Muscle of leg (tissue), 16 donors: ENCODE measurements at places on chromosomes 6 and 20. TPM values are rescaled to one million over a fixed set of nuclear protein-coding genes. Genes with fewer than 3 reads are reported as not detected.

The IL17A gene
- total RNA-seq, result not detected

The HRH3 gene
- total RNA-seq, result 0.35 TPM

DNA sequence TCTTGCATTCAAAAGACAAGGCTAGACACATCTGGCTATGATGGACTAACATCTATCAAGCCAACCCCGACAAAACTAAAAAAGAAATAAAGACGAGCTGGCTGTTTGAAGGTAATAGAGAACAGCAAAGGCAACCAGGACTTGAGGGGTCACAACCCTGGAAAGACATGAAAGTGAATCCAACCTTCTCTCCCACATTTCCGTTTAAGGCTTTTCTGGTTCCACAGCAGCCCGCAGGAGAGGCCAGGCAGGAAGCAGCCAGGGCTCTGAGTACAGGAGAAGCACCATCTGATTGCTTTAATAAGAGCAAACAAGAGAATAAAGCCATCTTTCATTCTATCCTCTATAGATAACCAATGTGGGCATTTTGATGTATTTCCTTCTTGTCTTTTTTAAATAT, 14.3 kb downstream of the CNKSR3 start:
- DNase-seq, result no peak

- DNase-seq, result no peak
Measured at GRCh38 chr20:24102290-24102689, 113.7 kb upstream of the GGTLC1 start.

DNA sequence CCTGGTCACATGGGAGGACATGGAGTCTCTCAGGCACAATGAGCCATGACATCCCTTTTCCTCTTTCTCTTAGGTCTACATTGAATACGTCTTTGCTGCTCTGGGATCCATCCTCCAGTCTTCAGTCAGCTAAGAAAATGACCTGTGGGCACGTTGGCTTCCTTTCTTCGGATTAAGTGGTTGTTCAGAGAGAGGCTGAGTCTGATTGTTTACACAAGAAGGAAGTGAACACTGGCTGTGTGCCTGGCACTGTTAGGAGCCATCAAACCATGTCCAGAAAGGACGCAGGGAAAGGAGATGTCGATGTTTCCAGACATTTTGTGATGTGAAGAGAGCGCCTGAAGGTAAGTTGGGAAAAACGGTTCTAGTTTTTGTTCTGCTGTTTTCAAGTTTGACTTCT, 309.9 kb upstream of the CDYL start:
- peak; percentile 61 for DNase-seq

DNA sequence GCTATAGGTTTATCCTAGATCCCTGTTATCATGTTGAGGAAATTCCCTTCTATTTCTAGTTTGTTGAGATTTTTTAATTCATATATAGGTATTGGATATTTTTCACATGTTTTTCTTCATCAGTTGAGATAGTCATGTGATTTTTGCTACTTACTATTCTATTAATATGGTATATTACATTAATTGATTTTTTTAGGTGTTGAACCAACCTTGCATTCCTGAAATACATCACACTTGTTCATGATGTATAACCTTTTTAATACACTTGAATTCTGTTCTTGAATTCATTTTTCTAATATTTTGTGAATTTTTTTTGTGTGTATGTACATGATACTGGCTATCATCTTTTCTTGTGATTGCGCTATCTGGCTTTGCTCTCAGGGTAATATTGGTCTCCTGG, 25.5 kb upstream of the CAP2 start:
- DNase-seq, result no peak

The NAA20 gene
- total RNA-seq, result 40.9 TPM

DNA sequence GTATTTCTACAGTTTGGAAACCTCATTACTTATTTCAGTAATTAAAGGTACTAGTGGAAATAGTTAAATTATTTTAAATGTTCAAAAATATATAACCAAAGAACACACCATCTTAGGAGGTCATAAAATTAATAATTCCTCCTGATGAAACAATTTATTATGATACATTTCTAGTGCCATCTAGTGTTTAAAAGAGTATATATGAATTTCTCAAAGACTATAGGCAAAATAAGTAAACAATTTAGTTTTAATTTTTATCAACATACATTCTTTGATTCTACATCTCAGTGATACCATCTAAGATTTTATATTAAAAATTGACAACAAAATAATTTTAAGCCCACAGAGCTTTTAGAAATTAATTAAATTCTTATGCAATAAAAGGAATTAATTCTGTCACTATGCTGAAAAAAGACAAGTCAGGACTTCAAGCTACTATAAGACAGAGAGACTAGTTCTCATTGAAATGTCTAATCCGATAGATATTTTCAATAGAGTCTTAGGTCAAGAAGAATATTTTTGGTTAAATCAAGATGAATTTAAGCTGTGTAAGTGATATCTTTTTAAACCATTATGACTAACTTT, 107.8 kb upstream of the RNF217 start:
- peak; percentile 7 for DNase-seq

DNA sequence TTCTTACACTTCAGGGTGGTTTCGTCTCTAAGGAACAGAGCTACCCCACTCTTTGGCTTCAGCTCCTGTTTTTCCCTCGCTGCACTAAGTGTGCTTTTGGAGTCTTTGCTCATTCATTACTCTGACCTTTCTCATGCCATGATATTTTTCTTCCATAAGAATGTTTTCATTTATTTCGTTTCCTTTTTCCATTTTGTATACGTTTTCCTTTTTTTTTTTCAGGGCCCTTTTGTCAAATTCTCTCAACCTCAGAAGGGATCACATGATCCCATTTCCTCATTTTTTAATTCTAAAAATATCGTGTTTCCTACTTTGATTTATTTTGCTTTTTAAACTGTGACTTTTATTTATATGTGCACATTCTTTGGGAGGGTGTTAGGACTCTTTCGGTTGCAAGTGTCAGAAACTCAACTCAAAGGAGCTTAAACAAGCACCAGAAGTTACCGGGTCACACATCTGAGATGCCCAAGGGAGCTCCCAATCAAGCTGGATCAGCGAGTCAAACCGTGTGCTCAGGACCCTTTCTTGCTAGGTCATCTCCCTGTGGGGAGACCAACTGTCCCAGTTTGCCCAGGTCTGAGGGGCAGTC, 40.6 kb downstream of the GCNT2 start:
- peak; percentile 24 for DNase-seq

- peak; percentile 80 for DNase-seq
Measured at GRCh38 chr20:6767536-6768227, at the start of gene BMP2. Gene BMP2, plus strand, starts transcription at chr20:6767686. Its CDS starts 2,441 bp downstream, at chr20:6770127.

GRCh38 chr6:2635911-2636310, 114.8 kb downstream of the MYLK4 start:
- DNase-seq, result no peak

DNA sequence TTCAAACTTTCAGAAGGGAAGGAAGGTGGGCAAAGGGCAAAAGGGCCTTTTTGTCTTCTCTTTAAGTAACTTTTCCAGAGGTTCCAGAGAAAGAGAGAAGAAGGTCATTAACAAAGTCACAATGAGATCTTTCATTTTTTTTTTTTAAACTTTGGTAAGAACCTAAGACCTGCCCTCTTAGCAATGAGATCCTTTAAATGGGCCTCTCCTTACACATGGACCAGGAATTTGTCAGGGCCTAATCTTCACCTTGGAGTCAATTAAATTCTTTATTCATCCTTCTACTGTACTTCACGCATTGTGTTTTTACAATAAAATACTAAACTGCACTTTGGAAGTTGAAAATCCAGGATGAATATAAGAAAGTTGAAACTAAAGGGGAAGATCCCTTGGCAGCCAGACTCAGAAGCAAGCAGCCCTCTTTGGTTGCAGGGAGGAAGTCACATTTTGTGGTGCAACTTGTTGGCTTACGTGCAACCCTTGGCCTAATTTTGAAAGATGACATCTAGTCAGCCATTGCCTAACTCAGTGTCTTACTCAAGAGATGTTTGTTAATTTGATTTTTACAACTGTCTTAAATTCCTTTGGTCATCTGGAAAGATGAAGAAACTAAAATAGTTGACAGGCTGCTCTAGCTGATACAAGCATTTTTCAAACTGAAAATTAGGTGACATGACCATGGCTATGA, 11.9 kb upstream of the TMEM170B start:
- DNase-seq, result peak; percentile 61

- DNase-seq, result peak; percentile 22
Measured at GRCh38 chr6:96836631-96837080, 621 bp downstream of the GPR63 start.

The PDYN gene
- total RNA-seq, result not detected

The PAX1 gene
- total RNA-seq, result 0.58 TPM

The GSTA3 gene
- total RNA-seq, result not detected

- no peak for DNase-seq
Measured at GRCh38 chr6:127924440-127924839, 23.6 kb upstream of the THEMIS start.

- DNase-seq, result no peak
Measured at GRCh38 chr20:43736588-43737158, 9.9 kb upstream of the GTSF1L start.
